Lung (tissue), 17 donors: ENCODE measurements at places on chromosomes 4 and X.
A peak's percentile ranks its signal among the peaks of the same experiment; 100 is the strongest.

- no peak for DNase-seq
Measured at GRCh38 chr4:159871141-159871540, 768.3 kb downstream of the RAPGEF2 start.

GRCh38 chr4:3307060-3307459 lies 14.2 kb downstream of the RGS12 start:
- DNase-seq: no peak

DNA sequence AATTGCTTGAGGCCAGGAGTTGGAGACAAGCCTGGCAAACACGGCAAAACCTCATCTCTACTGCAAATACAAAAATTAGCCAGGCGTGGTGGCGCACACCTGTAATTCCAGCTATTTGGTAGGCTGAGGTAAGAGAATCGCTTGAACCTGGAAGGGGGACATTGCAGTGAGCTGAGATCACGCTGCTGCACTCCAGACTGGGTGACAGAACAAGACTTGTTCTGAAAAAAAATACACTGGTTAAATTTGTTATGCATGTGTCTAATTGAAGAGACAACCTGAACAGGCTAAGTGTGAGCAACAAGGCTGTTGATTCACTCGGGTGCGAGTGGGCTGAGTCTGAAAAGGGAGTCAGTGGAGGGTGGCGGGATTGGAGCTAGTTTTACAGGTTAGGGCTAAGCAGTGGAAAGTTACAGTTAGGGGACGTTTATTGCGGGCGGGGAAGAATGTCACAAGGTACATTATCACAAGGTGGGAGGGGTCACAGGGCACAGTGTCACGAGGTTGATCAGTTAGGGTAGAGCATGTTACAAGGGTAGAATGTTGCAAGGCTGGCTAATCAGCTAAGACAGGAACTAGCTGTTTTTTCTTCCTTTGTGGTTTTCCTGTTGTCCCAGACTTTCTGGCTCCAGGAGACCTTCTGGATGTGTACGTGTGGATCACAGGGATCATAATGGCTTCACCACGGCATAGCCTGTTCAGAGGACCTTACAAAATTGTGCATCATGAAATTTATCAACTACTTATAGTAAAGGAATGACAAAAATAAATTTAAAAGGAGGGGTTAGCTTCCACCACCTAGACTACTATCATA lies 115.8 kb downstream of the NAA11 start:
- no peak for DNase-seq

GRCh38 chr4:72896515-72896914 lies 173.0 kb downstream of the COX18 start:
- peak; percentile 27 for DNase-seq

- DNase-seq: peak; percentile 61
Measured at GRCh38 chr4:4730249-4730648, 129.2 kb upstream of the MSX1 start.

- no peak for DNase-seq
Measured at GRCh38 chrX:96918864-96919263, 35.2 kb downstream of the RPA4 start.

- no peak for DNase-seq
Measured at GRCh38 chr4:80492761-80493160, 157.2 kb downstream of the CFAP299 start.

DNA sequence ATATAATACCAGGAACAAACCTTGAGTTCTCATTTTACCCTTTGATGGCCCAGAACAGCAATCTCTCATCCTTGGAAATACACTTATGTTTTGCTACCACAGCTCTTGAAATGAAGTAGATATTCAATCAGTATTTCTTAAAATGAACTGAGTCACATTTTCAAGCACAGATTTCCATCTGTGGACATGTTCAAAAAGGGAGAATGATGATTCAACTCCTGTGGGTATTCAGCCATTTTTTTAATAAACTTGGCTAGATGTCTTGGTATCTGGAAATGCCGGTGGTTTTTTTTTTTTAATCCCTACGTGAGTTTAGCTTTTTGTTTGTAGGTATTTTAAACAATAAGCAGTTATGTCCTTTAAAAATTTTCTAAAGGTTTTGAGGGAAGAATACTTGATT lies 64.2 kb upstream of the TRPC5OS start:
- DNase-seq: no peak
